ENCODE measurements at places on chromosomes 4 and X. TPM values are rescaled to one million over a fixed set of nuclear protein-coding genes. Genes with fewer than 3 reads are reported as not detected.

CYLC1 gene
- not detected for total RNA-seq

SLC49A3 gene
- 15.5 TPM for total RNA-seq

PGRMC1 gene
- 281 TPM for total RNA-seq

TSPAN7 gene
- total RNA-seq = not detected

CYSLTR1 gene
- 0.29 TPM for total RNA-seq

RPL36A gene
- 146 TPM for total RNA-seq
